Keratinocyte (primary cell): ENCODE measurements at places on chromosomes 5 and 9. TPM values are rescaled to one million over a fixed set of nuclear protein-coding genes. Genes with fewer than 3 reads are reported as not detected.

- no peaks in the 10 kb centered on the region for H3K36me3 ChIP-seq
- no peak overlapping the region for H3K27ac ChIP-seq
- no peak for DNase-seq
Measured at GRCh38 chr9:21608200-21608599, 126.1 kb upstream of the IFNE start.

GPRIN1 gene
- 4.0 to 4.6 TPM (median 4.4 TPM) in 3 replicates for polyA plus RNA-seq

GRCh38 chr9:567747-568305 lies 273.7 kb upstream of the DMRT1 start:
- H3K36me3 ChIP-seq: peaks cover 3% of the 10 kb centered on the region
- no peak for DNase-seq
- H3K27me3 ChIP-seq: no peaks in the 10 kb centered on the region
- no peak overlapping the region for H3K27ac ChIP-seq
- no peak overlapping the region for H3K4me3 ChIP-seq
- peaks cover 4% of the 10 kb centered on the region for H3K4me1 ChIP-seq

JMY gene
- polyA plus RNA-seq: 1.8 to 3.3 TPM (median 2.5 TPM) in 3 replicates

LCN1 gene
- not detected in 3 replicates for polyA plus RNA-seq

- no peaks in the 10 kb centered on the region for H3K36me3 ChIP-seq
- H3K27me3 ChIP-seq: no peaks in the 10 kb centered on the region
- no peak overlapping the region for H3K4me3 ChIP-seq
- no peak for DNase-seq
- H3K27ac ChIP-seq: no peak overlapping the region
Measured at GRCh38 chr9:95831810-95832209, 43.7 kb upstream of the ERCC6L2 start.

DNA sequence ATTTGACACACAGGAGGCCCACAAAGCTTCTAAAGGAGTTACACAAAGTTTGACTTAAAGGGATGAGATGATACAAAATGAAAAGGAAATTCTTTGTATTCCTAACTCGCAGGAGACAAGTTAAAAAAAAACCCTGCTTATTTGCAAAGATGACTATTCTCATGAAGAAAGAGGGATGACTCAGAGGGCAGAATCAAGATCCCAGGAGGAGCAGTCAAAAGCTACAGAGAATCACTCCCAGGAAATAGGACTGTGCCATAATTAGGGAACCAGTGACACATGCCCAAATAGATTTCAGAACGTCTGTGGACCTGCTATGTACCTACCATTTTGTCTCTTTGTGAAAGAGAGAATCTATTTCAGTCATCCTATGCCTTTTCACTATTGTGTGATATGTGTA lies 103.5 kb upstream of the ARRDC3 start:
- no peak overlapping the region for H3K27ac ChIP-seq
- no peaks in the 10 kb centered on the region for H3K27me3 ChIP-seq
- H3K4me3 ChIP-seq: no peak overlapping the region
- H3K36me3 ChIP-seq: no peaks in the 10 kb centered on the region

DNA sequence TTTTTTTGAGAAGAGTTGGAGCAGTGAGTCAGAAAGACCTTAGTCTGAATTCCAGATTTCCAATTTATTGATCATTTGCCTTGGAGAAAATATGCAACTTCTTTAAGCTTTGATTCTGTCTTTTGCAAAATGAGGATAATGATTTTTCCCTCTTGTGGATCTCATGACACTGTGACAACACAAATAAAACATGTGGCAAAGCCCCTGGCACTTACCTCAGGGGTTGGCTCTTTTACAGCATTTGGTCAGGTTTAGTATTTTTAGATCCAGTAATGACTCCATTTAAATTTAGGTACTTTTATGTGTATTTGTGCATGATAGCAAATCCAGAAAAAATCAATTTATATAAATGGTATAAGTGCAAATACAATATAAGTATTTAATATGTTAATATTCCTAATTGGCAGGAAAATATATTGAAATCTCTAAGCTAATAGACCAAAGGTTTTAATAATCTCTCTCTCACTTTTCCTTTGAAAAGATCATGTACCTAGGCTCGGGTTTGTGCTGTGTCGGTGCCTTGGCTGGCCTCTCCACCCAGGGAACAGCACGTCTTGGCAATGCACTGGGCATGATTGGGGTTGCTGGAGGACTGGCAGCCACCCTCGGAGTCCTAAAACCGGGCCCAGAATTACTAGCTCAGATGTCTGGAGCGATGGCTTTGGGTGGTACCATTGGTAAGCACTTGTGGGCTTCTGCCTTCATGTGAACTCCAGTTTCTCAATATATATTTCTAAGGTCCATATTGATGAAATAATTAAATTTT lies 49.7 kb downstream of the NNT start:
- H3K27ac ChIP-seq: no peak overlapping the region
- H3K4me3 ChIP-seq: no peak overlapping the region
- H3K36me3 ChIP-seq: peaks cover 9% of the 10 kb centered on the region
- H3K27me3 ChIP-seq: no peaks in the 10 kb centered on the region

- H3K36me3 ChIP-seq: no peaks in the 10 kb centered on the region
- no peak overlapping the region for H3K4me3 ChIP-seq
- no peaks in the 10 kb centered on the region for H3K27me3 ChIP-seq
- H3K4me1 ChIP-seq: no peaks in the 10 kb centered on the region
- no peak overlapping the region for H3K27ac ChIP-seq
Measured at GRCh38 chr5:36079200-36079781, 12.6 kb upstream of the UGT3A2 start.

DNA sequence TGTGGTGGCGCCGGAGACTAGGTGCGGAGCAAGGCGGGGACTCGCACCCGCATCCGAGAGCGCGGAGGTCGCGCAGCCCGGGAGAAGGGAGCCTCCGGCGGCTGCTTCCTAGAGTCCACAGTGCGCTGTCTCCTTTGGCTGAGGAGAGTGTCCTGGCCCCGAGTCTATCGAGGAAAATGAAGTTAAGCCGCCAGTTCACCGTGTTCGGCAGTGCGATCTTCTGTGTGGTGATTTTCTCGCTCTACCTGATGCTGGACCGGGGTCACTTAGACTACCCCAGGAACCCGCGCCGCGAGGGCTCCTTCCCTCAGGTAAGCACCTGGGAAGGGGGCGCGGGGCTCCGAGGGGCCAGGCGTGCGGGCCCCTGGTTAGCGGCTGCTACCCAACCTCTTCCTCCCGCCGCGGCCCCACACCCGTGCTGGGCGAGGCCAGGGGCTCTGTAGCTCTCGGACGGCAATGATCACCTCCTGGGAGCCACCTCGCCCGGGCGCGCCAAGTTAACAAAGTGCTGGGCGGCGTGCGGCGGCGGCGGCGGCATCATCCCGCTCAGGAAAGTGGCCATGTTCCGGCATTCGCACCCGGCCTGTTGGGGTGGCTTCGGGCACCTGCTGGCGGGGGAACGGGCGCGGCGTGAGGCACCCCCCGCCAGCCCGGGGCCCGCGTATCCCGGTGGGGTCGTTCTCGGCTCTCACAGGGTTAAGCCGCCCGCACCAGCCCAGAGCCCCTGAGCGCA lies 681 bp downstream of the MAN2A1 start:
- H3K36me3 ChIP-seq: no peaks in the 10 kb centered on the region
- peaks cover 38% of the 10 kb centered on the region for H3K4me1 ChIP-seq

ARSI gene
- 1.7 to 3.8 TPM (median 2.4 TPM) in 3 replicates for polyA plus RNA-seq

- H3K4me3 ChIP-seq: no peak overlapping the region
- no peak overlapping the region for H3K27ac ChIP-seq
- H3K36me3 ChIP-seq: no peaks in the 10 kb centered on the region
- no peak for DNase-seq
Measured at GRCh38 chr5:75199946-75200345, 36.7 kb downstream of the ANKRD31 start.

- no peaks in the 10 kb centered on the region for H3K36me3 ChIP-seq
- no peaks in the 10 kb centered on the region for H3K4me1 ChIP-seq
- no peak overlapping the region for H3K27ac ChIP-seq
- peaks cover 5% of the 10 kb centered on the region for H3K27me3 ChIP-seq
- DNase-seq: no peak
- no peak overlapping the region for H3K4me3 ChIP-seq
Measured at GRCh38 chr9:98547606-98548005, 161.1 kb downstream of the GABBR2 start.

DNAH5 gene
- polyA plus RNA-seq: 0.49 to 0.73 TPM (median 0.67 TPM) in 3 replicates

DNA sequence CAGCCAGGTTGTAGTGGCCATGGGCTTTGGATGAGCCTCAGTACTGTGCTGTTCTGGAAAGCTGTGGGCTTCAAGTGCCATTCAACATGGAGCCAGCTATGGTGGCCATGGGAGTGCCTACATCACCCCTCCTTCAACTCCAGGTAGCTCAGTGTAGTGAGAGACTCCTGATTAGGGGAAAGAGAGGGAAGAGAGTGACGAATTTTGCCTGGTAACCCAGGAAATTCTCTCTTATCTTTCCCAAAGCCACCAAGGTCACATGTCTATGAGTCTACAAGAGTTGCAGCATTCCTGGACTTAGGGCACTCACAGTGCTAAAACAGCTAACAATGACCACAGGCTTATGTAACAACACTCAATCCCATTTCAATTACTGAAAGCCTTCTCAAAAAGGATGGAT lies 81.7 kb upstream of the SPTLC1 start:
- no peaks in the 10 kb centered on the region for H3K27me3 ChIP-seq
- no peaks in the 10 kb centered on the region for H3K4me1 ChIP-seq
- no peak for DNase-seq
- H3K36me3 ChIP-seq: no peaks in the 10 kb centered on the region

DNA sequence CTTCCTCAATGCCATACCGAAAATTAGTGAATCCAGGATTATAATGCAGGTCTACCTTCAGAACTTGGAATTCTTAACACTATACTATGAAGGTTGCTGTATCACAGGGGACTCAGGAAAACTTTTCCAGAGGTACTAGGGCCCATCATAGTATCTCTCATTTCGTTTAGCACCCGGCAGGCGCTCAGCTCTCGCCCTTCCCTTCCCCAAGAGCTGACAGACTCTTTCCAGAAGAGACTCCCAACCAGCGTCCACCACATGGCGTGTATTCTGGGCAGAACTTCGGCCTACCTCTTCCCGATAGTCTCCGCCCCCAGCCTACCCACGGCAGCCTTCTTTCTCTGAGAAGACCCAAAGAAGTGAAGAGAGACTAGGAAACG lies 271 bp downstream of the NOL8 start:
- H3K4me3 ChIP-seq: peak overlapping the region; percentile 75
- DNase-seq: no peak
- H3K27me3 ChIP-seq: no peaks in the 10 kb centered on the region
- peaks cover 9% of the 10 kb centered on the region for H3K36me3 ChIP-seq
- peak overlapping the region; percentile 100 for H3K27ac ChIP-seq
